DMS153 (cell line): ENCODE measurements at places on chromosomes 1 and 21.
A peak's percentile ranks its signal among the peaks of the same experiment; 100 is the strongest.

DNA sequence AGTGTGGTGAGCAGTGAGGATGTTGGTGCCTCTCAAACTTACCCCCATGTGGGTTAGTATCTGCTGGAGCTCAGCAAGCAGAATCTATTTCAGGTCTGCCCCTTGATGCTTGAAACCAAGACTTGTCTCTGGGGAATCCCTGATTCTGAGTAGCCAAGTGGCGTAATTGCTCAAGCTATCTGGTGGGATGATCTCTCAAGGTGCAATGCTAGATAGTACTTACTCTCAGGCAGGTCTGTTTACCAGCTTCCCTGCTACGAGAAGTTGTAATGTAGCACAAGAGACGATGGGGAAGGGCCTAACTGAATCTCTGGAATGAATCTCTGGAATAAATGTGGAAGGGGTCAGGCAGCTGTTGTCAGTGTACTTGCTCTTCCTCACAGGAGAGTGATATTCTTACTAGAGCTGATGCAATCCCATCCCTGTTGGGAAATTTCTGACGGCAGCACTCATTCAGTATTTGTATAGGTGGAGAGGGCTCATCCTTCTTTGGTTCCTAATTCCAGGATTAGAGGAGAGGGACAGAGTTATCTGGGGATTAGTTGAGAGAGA, 65.4 kb downstream of the MACF1 start:
- peak; percentile 47 for DNase-seq

DNA sequence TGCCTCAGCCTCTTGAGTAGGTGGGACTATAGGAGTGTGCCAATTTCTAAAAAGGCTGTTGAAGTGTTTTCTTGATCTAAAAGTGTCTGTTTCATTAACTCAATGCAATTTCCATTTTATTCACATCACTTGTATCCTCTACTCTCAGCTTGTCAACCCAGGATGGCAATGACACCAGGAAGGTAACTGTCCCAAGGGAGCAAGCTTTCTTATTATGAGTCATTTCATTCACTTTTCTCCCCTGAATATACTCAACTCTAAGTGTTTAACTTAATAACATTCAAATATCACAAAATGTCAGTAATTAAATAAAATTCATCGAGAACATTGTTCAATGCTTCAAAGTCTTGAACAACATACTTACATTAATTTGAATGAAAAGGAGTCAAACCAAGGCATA, 22.9 kb upstream of the GFI1 start:
- no peak for DNase-seq

- peak; percentile 100 for DNase-seq
These were observed at the start of gene EYA3 for GRCh38 chr1:28088168-28088961. Gene EYA3 (minus strand): TSS chr1:28088610. CDS start chr1:28058026, 30,584 bp downstream.

DNA sequence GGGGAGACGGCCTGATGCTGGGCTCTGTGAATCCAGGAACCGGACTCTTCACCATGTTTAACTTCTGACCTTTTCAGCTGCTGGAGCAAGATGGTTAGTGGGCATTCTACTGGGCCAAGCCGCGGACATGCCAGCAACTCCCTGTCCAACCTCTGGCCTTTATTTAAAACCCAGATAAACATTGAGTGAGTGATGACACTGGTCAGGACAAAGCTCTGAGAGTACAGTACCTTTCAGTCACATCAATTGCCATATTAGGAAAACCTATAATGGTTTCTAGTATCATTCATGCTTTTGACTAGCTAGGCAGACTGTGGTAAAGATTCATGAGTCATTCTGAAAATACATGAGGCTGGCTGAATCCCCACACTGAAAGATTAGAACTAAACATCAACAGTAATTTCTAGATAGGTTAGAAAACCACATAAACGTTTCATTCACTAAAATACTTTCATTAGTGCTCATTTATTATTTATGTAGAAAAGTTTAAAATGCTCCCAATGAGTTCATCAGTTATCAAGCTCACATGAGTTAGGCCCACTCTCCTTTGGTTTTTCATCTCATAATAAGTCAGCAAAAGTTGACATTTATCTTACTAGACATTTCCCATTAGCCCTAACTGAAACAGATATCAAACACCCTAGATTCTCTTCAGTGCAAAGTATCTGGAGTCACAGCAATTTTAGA, 7.1 kb upstream of the ACTA1 start:
- no peak for DNase-seq

GRCh38 chr21:45127937-45128336, 53.6 kb downstream of the ADARB1 start:
- no peak for DNase-seq

DNA sequence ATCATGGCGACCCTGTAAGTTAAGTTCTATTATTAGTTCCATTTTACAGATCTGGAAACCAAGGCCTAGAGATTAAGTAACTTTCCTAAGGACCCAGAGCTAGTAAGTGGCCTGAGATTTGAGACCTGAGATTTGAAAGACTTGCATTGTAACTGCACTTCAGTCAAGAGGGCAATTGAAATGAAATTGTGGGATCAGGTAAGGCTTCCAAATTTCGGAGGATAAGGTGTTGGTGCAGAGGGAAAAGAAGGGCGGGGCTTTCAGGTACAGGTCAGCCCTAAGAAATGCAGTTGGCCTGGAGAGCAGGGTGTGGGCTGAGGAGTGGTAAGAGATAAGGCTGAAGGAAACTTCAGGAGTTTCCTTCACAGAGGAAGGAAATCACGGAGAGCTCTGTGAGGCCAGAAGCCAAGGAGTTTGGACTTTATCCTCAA, 51.1 kb downstream of the SLC16A1 start:
- no peak for DNase-seq

- no peak for DNase-seq
These were observed 31.9 kb downstream of the KCNC4 start for GRCh38 chr1:110242062-110242461.

- DNase-seq, result peak; percentile 64
These were observed 133.4 kb downstream of the COP1 start for GRCh38 chr1:176073524-176074157.

GRCh38 chr1:6491966-6492365, 499 bp upstream of the PLEKHG5 start:
- DNase-seq, result no peak

GRCh38 chr1:204081164-204081790, 8.4 kb downstream of the SOX13 start:
- no peak for DNase-seq

GRCh38 chr21:46154155-46154954, 1.0 kb downstream of the FTCD start:
- no peak for DNase-seq

DNA sequence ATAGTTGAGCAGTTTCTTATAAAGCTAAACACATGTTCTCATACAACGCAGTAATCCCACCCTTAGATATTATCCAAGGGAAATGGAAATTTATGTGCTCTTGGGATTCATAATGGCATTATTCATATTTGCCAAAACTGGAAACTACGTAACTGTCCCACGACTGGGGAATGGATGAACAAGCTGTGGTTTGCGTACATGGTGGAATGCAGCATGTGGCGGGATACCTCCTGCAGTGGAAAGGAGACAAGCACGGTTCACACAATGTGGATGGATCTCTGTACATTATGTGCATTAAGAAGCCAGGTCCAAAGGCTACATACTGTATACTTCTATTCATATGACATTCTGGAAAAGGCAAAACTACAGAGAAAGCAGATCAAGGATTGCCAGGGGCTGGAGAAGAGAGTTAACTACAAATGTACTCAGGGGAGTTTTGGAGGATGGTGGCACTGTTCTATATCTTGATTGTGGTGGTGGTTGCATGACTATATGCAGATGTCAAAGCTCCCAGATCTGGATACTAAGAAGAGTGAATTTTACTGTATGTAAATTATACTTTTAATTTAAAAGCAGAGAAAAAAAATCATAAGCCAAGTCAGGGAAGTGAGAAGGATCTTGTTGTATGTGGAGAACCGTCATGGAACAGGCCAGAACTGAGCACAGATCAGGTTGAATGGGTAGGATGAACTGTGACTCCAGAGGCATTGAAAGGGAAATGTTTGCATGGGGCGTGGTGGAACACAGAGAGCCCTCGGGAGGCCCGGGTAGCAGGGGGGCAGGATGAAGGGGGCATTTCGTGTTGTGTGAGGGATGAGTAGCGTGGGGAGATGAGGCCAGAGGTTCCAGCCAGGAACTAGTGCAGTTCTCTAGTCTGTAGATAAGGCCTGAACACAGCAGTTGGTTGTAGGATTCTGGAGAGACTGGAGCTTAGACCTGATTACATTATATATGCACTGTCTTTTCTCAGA, 90.7 kb downstream of the GALNT2 start:
- peak; percentile 85 for DNase-seq

GRCh38 chr1:46019348-46019747, 113.1 kb downstream of the PIK3R3 start:
- DNase-seq, result no peak

DNA sequence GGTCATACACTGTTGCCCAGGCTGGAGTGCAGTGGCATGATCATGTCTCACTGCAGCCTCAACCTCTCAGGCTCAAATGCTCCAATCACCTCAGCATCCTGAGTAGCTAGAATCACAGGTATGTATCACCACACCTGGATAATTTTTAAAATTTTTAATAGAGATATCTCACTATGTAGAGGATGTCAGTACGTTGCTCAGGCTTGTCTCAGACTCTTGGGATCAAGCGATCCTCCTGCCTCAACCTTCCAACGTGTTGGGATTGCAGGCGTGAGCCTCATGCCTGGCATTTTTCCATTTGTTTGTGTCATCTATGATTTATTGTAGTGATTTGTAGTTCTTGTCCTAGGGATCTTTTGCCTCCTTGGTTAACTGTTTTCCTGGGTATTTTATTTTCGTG, 985.2 kb upstream of the B3GALT2 start:
- DNase-seq, result no peak

- no peak for DNase-seq
These were observed 112.1 kb downstream of the HIVEP3 start for GRCh38 chr1:41806472-41807155.

GRCh38 chr1:225987491-225988316, 11.4 kb downstream of the SDE2 start:
- no peak for DNase-seq

- DNase-seq, result no peak
These were observed 9.8 kb downstream of the PDZK1IP1 start for GRCh38 chr1:47179988-47180563.
